ENCODE measurements at places on chromosomes 11 and 22.

- no peak for DNase-seq
These were observed 84.9 kb downstream of the ATM start for GRCh38 chr11:108307751-108308150.

GRCh38 chr11:67640021-67640757, 626 bp upstream of the TBX10 start:
- no peak for DNase-seq

- DNase-seq, result no peak
These were observed 87.2 kb downstream of the KCNC1 start for GRCh38 chr11:17821648-17822400.

- no peak for DNase-seq
These were observed 77.8 kb downstream of the GRIK4 start for GRCh38 chr11:120589376-120589775.

GRCh38 chr11:14054116-14055107, 91.9 kb downstream of the SPON1 start:
- DNase-seq, result no peak

DNA sequence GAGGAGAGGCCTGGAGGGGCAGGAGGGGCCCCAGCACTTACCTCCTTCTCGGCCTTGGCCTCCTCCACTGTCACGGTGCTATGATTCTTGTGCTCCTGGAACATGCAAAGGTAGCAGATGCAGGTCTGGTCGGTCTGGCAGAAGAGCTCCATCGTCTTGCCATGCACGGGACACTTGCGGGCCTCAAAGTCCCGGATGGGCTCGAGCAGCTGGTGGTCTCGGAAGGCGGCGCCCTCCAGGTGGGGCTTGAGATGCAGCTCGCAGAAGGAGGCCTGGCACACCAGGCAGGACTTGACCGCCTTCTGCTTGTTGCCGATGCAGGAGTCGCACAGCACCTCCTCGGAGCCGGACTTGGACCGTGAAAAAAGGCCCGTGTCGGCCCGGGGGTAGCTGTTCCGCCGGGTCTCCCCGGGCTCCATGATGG, 714 bp downstream of the TRIM29 start:
- no peak for DNase-seq

DNA sequence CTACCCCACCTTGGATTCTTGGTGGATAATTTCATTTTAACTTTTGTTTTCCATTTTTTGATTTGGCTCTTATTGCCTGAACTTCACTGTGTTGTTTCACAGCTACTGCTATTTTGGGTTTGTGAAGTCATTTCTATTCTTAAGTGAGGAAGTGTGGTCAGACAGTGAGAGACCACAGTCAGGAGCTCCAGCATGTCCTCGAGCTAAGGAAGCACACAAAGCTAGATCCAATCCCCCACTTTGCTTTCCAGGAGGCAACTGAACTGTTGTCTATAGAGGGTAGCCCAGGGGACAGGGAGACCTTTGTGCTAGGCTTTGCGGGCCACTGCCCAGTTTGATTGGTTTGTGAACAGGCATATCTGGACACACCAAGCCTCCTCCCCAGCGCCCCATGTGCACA, 251.8 kb upstream of the KIRREL3 start:
- no peak for DNase-seq

DNA sequence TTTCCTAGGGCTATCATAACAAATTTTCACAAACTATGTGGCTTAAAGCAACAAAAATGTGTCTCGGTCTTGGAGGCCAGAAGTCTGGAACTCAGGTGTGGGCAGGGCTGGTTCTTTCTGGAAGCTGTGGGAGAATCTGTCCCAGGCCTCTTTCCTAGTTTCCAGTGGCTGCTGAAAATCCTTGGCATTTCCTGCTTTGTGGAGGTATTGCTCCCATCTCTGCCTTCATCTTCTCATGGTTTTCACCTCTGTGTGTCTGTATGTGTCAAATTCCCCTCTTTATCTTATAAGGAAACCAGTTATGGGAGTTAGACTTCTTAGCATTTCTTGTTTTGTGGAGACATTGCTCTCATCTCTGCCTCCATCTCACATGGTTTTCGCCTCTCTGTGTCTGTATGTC, 130.4 kb upstream of the PLET1 start:
- no peak for DNase-seq

DNA sequence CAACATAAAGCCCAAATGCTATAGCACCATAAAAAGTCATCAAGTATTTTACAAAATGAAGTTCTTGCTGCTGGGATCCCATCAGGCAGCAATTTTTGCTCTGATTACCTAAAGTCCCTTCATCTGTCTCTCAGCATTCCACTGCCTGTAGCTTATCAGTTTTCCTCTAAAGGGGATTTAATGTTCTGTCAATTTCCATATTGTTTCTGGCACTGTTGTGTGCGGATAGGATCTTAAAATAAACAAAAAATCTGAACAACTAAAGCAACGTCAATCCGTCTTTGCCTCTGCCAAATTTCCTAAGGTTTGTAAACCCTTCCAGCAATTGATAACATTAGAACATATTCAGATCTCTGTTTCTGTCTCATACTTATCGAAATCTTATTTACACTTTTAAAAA, 1126.3 kb upstream of the RAG2 start:
- no peak for DNase-seq

- peak; percentile 91 for DNase-seq
These were observed 69.0 kb upstream of the SYT13 start for GRCh38 chr11:45354976-45355705.

- no peak for DNase-seq
These were observed 3.2 kb downstream of the ABCG4 start for GRCh38 chr11:119152043-119152442.

- DNase-seq, result no peak
These were observed 22.2 kb downstream of the DKK3 start for GRCh38 chr11:11985954-11986949.

DNA sequence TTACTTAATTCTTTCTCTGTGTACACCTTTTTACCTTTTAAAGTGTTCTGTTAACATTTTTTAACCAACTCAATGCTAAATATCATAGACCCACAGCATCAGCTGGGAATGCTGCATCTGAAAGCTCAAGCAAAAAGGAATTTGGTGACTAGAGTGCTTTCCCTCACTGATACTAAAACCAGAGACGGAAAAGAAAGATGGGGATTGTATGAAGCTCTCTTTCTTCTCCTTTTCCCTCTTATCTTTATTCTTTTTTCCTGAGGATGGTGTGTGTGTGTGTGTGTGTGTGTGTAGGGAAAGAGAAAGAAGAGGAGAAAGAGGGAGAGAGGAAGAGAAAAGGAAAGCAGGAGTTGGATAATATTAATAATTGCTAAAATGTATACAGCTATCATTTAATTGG, 4.1 kb upstream of the SIK2 start:
- no peak for DNase-seq

DNA sequence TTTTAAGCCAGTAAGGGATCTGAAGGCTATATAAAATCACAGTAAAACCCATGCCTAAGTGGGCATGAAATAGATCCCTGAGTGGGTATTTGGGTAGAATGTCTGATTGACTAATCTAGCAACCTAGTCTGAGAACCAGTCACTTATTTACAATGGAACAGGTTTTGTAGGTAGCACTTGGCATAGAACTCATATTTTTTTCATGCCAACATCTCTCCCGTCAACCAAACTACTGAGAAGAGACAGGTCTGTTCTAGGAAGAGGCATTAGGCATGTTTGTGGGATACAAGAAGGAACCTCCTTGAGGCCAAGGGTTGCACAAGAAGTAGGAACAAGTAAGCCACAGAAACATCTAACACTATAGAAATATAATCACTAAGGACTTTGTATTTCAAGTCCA, 840.4 kb upstream of the TENM4 start:
- no peak for DNase-seq

- DNase-seq, result no peak
These were observed 38.0 kb downstream of the GRK3 start for GRCh38 chr22:25602445-25602844.

GRCh38 chr11:894575-895201, 15.9 kb downstream of the CHID1 start:
- DNase-seq, result no peak

DNA sequence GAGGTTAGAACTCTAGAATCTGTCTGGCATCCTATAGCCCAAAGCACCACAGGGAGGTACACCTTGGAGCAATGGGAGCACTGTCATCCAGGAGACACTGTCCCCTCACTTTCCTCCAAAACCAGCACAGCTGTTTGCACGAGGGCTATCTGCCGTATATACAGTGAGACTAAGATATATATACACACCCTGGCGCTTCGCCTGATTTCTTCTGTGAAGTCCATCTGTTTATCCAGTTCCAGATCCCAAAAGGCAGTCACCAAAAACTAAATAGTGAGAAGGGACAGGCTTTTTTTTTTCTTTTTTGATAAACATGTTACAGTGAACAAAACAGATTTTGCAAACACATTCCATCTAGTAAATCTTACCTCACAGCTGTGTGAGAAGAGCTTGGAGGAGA, 68.5 kb downstream of the ARFGAP2 start:
- peak; percentile 33 for DNase-seq

- DNase-seq, result no peak
These were observed 32.9 kb downstream of the ELFN2 start for GRCh38 chr22:37394341-37394740.

DNA sequence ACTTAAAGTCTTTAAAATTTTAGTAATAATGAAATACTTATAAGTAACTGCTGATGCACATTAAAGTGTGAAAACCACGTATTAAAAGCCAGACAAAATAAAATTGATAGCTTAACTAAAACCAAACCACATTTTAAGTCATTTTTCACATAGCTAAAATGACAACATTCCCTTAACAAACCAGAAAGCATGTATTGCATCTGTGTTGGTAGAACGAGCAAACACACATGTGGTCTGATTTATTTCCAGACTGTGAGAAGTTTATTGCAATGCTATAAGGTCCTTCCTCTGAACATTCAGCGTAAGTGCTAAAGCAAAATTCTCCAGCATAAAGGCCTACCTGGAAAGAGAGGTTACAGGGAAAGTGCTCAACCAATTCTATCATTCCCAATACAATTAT, 57.8 kb downstream of the ARHGAP20 start:
- no peak for DNase-seq

- peak; percentile 23 for DNase-seq
These were observed 21.8 kb downstream of the NUMA1 start for GRCh38 chr11:72058416-72059034.

- no peak for DNase-seq
These were observed 133.8 kb downstream of the OSBP2 start for GRCh38 chr22:30828187-30829155.

- no peak for DNase-seq
These were observed 96.4 kb upstream of the B3GAT1 start for GRCh38 chr11:134508219-134508990.

GRCh38 chr11:106491751-106492150, 414.3 kb downstream of the AASDHPPT start:
- no peak for DNase-seq

GRCh38 chr11:60887556-60887955, 18.8 kb downstream of the PRPF19 start:
- no peak for DNase-seq

DNA sequence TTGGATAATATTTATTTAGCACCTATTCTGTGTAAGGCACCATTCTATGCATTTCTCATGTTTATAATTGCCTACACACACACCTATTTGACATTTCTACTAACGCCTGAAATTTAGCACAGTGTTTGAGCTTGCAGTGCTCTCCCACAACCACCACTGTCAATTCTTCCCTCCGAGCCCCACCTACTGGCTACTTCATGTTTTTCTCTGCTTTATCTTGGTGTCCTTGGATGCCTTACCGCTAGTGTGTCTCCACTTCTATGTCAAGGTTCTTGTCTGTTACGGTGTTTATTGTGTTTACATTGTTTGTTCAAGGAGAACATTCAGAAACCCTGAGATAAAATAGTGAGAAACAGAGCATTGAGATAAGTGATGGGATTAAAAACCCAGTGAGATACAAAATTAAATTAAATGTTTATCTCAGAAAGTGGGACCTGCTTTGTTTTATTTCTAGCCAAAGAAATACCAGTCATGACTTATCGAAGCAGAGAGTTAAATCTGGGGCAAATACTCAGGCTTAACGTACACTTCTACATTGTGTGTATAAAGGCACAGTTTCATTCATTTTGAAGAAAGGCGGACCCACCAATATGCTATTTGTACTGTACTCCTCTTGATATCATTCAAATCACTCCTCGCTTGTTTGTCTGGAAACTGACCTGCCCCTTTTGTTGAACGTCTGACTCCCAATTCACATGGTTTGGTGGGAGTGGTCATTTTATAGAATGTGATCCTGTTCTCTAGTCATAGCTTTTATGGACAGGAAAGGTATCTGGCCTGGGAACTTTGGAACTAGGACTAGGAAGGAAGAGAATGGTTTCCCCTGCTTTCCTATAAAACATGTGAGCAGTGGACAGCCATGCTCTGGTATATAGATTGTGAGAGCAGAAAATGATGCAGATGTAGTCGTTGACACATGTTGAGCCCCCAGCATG, 39.2 kb upstream of the SLC36A4 start:
- peak; percentile 53 for DNase-seq

GRCh38 chr22:19422440-19423301, 8.9 kb downstream of the HIRA start:
- DNase-seq, result no peak

DNA sequence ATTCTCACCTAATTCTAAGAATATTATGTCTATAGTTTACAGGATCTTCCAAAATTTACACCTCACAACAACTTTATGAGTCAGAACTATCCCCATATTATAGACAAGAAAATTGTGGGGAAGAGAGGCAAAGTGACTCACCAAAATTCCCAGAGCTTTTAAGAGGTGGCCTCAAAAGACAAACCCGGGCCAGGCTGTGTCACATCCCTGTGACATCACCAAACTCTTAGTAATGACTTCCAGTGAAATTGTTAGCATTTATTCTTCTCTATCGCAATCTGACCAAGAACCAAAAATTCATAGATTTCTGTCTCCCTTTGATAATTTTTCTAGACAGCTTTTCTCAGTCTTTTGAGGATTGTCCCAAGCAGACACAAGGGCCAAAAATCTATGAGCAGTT, 134.3 kb downstream of the SNX19 start:
- no peak for DNase-seq

- DNase-seq, result no peak
These were observed 52.3 kb upstream of the BMAL1 start for GRCh38 chr11:13225038-13226001.

GRCh38 chr11:75499423-75500190, 26.1 kb downstream of the GDPD5 start:
- DNase-seq, result no peak

- DNase-seq, result no peak
These were observed 16.4 kb downstream of the STX3 start for GRCh38 chr11:59771605-59772004.

GRCh38 chr22:33582822-33583400, 337.4 kb downstream of the LARGE1 start:
- DNase-seq, result no peak

DNA sequence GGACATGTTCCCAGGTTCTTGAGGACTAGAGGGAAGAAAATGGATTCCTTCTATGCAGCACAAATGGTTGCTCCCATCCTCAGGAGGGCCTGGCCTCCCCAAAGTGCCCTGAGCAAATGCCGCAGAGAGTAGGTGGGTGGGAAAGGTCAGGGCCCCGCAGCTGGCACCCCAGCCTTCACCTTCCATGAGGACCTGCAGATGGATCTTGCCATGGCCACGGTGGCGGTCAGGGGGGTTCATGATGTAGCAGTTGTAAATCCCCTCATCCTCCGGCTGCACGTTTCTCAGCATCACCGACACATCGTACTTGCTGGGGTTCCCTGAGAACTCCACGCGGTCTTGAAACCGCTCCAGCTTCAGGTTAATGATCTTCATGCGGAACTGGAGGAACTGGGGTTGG, 8.5 kb downstream of the SCN2B start:
- no peak for DNase-seq

GRCh38 chr22:43100225-43100624, 10.3 kb upstream of the BIK start:
- DNase-seq, result no peak

- no peak for DNase-seq
These were observed 272.9 kb downstream of the SWAP70 start for GRCh38 chr11:9936754-9937153.
